CD4-positive, alpha-beta memory T cell (primary cell): ENCODE measurements at places on chromosomes 1 and 21. TPM values are rescaled to one million over a fixed set of nuclear protein-coding genes. Genes with fewer than 3 reads are reported as not detected.
A peak's percentile ranks its signal among the peaks of the same experiment; 100 is the strongest.

GRCh38 chr1:25520446-25521061 is 22.9 kb upstream of the LDLRAP1 start:
- DNase-seq, result peak; percentile 62

Gene TNNI3K
- total RNA-seq, result not detected

DNA sequence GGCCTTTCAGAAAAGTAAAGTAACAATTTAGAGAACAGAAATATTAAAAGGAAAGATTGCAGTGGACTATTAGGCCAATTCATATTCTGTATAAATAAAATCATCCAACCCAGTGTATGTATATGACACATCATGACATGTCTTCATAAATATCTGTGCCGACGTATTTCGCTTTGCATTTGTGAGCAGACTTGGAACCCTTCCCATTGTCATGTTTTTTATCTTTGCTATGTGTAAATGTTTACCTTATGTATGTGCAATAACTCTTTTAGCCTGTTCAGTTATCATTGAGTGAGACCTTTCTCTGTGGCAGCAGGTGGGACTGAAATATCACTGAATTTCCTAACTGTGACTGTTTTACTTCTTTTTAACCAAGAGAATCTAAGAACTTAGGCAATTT is 58.0 kb upstream of the FAM3B start:
- no peak for DNase-seq

GRCh38 chr1:119132179-119132578 is 8.3 kb downstream of the WARS2 start:
- DNase-seq, result no peak

Gene MLLT11
- total RNA-seq, result 4.9 TPM

Gene CD5L
- total RNA-seq, result not detected

DNA sequence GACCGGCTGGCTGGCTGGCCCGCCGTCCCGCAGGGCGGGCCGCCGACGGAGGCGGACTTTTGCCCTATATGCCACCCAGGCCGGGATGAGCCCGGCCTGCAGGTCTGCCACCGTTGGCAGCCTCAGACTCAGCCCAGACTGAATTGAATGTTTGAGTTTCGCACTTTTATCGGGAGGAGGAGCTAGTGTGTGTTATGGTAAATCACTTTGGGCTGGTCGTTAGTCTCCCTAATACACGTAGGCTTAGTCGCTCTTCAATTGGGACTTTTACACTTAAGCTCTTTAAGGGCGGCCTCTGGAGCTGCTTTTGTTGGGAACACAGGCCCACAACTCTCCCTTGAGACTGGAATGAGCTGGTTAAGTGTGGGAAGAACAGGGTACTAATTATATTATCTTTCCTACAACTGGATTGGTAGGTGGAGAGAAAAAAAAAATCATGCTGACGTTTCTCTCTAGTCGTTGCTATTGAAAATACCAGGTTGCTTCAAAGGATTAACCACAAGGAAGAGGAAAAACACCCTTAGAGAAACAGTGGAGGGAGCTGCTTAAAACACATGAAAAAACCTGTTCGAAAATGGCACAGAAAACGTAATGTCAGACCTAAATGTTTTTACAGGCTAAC is 1.4 kb upstream of the IRF2BP2 start:
- peak; percentile 89 for DNase-seq

Gene C1orf185
- not detected for total RNA-seq

- no peak for DNase-seq
Measured at GRCh38 chr1:230971771-230972170, 6.9 kb downstream of the TTC13 start.

DNA sequence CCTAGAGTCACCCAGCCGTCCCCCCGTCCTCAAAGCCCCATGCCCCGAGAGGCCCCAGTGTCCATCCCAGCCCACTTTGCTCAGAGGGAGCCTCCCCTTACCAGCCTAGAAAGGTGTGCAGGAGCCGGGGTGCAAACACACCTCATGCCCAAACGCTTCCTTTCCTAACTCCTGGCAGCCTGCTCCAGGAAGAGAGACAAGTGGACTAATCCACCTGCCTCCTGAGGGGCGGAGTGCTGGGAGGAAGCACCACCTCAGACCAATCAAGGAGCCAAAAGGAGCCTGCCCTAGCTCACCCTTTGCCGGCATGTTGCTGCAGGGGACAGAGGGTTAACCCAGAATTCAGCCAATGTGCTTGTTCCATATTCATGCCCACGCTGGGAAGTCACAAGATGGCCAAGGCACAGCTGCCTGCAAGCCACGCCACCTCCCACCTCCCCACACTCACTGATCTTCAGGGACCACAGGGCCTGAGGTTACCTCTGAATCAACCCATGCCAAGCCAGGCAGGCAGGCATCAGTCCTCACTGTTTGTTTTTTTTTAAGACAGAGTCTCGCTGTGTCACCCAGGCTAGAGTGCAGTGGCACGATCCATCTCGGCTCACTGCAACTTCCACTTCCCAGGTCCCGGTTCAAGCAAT is 27.8 kb downstream of the PLEKHA6 start:
- DNase-seq, result no peak

Gene SHC1
- 81.7 TPM for total RNA-seq

Gene CDK18
- total RNA-seq, result 1.3 TPM

Gene FMN2
- total RNA-seq, result not detected

- DNase-seq, result no peak
Measured at GRCh38 chr1:65758128-65758527, 34.6 kb upstream of the PDE4B start.

Gene ADGRB2
- 2.0 TPM for total RNA-seq

Gene BLACAT1
- total RNA-seq, result 0.44 TPM

DNA sequence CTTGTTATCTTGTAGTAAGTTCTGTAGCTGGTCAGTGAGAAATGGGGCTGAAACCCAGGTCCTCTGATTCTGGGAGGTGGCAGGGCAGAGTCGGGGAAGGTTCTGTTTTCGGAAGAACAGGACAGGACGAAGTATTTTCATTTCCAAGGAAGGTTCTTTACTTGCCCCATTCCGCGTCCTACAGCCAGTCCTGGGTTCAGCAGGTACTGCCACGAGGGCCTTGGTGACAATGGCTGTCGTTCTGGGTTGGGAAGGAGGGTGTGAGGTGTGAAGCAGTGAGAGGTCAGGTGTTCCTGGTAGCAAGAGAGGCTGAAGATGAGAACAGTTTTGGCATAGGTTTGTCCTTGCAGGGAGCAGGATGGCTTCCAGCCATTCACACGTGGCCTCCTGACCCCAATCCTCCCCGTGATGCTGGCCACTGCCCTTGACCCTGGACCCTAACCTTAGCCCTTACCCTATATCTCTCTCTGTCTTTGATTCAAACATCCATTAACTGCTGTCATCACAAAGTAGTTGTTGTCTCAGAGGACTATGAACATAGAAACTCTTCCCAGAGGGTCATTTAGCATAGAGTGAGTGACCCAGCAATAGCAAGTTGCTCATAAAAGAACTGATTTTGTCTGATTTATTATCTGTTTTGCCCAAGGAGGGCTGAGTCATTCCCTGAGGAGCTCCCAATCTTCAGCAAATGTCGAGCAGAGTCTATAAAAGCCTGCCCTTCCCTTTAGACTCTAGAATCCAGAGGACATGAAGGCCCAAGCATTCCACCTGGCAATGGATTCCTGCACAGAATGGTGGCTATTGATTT is 25.0 kb downstream of the VASH2 start:
- no peak for DNase-seq

GRCh38 chr1:107867897-107868296 is 97.1 kb downstream of the VAV3 start:
- DNase-seq, result no peak

Gene PFKL
- total RNA-seq, result 143 TPM

DNA sequence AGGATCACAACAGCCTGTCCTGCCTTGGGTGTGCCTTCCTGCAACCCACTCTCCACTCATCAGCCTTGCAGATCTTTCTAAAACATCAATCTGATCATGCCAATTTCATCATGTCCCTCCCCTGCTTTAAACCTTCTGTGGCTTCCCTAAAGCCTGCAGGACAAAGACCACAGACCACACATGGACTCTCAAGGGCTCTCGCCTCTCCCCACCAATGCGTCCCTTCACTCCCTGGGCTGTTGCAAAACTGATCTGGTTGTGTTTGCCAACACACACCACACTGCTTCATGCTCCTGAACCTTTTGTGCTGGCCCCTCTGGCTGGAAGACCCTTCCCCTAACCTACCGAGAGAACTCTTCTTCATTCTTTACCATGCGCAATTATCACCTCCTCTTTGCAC is 72.4 kb downstream of the ITPKB start:
- no peak for DNase-seq

Gene PAFAH2
- 20.0 TPM for total RNA-seq

DNA sequence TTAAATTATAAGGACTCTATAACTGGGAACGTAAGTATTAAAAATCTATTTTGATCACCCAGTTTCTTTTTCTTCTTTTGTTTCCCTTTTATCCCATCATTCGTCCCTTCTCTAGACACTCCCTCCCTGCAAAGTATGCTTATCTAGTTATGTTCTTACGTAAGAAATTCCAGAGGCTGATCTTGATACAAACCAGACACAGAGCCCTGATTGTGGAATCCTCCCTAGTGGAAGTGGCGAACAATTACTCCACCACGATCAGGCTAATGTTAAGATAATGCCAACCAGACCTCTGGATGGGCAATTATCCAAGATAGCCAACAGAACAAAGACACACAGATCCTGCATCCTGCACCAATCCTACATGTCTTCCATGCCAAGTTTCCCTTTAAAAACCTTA is 1557.4 kb downstream of the PLA2G4A start:
- DNase-seq, result no peak

DNA sequence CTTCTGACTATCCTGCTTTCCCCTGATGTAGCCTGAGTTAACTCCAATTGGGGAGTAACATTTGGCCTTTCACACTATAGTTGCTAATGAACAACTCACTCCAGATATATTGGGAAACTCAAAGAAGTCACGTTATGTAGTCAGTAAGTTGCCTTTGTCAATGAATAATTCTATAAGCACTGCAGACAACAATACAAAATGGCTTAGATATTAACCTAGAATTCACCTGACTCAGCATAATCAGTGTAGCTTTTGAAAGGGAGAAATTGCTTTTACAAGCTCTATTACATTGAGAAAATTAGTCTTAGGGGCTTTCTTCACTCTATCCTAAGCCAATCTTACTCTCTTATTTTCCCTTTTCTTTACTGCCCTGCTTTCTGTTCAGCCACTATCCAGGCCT is 303.5 kb upstream of the NR5A2 start:
- no peak for DNase-seq

GRCh38 chr1:185646202-185646683 is 87.9 kb upstream of the HMCN1 start:
- no peak for DNase-seq

- DNase-seq, result no peak
Measured at GRCh38 chr1:176195547-176195946, 11.5 kb downstream of the COP1 start.

DNA sequence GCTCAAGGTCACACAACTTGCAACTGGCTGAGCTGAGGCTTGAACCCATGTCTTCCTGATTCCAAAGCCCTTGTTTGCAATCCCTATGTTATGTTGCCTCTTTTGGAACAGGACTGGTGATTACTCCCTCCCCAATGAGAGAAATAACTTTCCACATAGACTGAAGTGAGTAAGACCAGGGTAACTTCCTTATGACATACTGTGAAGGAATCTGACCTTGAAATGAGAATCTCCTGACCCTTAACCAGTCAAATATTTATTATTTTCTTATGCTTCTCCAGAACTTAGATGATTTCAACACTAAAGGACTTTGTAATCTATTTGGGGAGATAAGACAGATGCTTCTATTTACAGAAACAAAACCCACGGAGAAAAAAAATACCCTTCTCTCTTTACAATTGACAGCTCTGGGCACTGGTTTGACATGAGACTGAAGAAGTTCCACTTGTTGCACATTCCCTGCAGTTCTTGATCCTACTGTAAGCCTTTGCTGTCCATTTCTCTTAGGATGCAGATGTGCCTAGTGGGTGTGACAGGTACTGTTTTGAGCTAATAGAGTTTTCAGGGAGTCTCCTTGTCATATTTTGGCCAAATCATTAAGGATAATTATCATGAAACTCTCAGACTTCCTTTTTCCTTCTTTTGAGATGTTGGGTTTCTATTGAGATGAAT is 3.9 kb upstream of the RPTN start:
- no peak for DNase-seq

Gene AADACL4
- not detected for total RNA-seq

- no peak for DNase-seq
Measured at GRCh38 chr1:86508583-86508969, 38.3 kb upstream of the CLCA4 start.

DNA sequence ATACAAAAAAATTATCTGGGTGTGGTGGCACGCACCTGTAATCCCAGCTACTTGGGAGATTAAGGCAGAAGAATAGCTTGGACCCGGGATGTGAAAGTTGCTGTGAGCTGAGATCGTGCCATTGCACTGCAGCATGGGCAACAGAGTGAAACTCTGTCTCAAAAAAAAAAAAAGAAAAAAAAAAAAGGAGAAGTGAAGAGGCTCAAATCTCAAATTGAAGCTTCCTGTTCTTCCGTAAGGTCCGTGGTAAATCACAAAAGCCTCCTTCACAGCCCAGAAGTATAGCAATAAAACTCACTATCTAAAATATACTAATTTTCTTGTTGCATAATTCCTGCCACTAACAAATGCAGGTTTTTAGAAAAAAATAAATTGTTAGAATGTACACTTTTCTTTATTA is 498.2 kb upstream of the BRINP3 start:
- DNase-seq, result no peak

DNA sequence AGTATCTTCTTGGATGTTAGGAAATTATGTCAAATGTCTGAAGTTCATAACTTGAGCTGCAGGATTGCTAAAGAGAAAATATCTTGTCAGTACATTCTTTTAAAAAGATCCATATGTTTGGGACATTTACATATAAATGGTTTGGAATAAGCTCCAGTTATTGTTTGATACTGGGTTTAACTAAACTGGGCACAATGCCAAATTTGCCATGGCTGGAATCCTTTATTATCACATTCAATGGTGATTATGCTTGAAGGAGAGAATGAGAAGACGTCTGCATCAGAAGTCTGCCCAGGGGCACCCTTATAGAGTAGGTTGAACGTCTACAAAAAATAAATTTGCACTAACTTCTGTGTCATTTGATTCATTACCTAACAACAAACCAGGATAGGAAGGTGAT is 652.5 kb downstream of the AMY1C start:
- DNase-seq, result no peak

GRCh38 chr1:205076245-205076761 is 8.0 kb downstream of the TMEM81 start:
- DNase-seq, result no peak
